ENCODE measurements at places on chromosomes 1 and 21. TPM values are rescaled to one million over a fixed set of nuclear protein-coding genes. Genes with fewer than 3 reads are reported as not detected.

Gene EYA3
- total RNA-seq, result 25.4 TPM

Gene ATF3
- total RNA-seq, result 5.1 TPM

Gene SPATA21
- total RNA-seq, result 0.02 TPM

Gene NTNG1
- total RNA-seq, result 5.8 TPM

Gene GJA9
- total RNA-seq, result not detected
